ENCODE measurements at places on chromosomes 7 and 10.

DNA sequence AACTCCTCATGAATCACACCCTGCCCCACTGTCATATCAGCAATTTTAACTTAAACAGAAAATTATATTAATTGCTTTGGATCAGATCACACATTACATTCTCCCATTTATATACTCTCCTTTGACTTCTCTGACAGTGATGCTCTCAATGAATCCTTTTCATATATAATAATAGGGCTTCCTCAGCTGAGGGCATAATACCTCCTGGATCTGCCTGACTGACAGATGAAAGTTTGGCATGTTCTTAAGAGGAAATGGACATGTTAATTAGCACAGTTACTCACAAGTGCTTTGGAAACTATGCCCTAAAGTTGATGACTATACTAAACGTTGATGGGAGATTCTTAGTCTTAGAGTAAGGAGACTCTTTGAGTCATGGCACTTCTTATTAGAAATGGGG lies 478.2 kb upstream of the LRRN3 start:
- no peak for DNase-seq

DNA sequence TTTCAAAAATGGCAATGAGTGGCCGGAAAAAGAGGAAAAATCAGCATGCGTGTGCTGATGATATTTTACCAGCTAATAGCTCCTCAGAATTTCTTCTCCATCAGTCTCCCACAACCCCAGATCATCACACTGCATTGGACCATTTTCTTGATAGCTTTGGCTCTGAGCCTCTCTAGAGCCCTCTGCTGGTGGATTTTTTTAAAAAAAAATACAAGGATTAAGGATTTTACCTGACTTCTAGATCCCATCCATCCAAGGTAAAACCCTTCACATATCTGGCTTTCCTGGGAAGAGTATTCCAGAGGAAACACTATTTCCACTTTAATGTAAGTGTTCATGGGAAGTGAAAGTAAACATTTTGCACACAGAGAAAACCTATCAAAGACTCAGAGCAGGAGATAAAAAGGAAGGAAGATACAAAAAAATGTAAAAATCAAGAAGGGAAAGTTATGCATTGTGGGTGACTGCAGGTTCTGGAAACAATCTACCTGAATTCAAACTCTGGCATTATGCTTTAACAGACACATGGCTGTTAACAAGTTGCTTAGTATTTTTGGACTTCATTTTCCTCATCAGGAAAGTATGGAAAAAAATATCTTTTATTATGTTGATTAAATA lies 380.9 kb downstream of the LRRTM3 start:
- peak; percentile 1 for DNase-seq

DNA sequence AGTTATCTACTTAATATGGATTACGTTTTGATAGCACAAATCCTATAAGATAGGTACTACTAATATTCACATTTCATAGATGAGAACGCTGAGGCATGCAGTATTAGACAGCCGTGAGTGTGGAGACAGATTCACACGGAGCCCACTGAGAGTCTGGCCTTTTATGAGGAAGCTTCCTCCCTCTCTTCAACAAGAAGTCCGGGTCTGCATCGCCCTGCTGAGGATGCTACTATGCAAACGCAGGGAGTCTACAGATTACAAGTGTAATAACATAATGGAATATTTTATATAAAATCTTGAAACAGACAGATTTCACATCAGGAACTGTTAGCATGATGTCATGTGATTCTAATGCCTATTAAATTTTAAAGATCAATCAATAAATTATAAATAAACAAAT lies 255.9 kb upstream of the GLI3 start:
- no peak for DNase-seq

DNA sequence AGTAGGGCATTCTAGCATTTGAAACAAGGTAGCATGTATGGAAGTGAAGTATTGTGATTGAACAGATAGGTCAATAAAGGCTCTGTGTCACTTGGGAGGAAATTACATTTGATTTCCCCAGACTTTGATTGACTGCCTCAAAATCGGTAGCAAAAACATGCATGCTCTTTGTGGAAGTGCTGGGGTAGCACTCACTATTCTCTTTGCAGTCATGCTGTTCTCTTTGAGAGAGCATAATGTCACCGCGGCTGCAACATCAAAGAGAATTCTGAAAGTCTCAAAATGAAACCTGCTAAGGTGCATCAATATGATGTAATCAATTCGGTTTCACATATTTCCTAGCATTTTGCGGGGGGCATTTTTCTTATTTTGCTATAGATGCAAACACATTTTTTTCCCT lies 64.2 kb downstream of the ARMC3 start:
- DNase-seq, result peak; percentile 15

GRCh38 chr7:46198701-46199100 lies 277.6 kb upstream of the IGFBP3 start:
- no peak for DNase-seq

GRCh38 chr7:116862951-116863670 lies 724 bp downstream of the CAPZA2 start:
- DNase-seq, result peak; percentile 14

DNA sequence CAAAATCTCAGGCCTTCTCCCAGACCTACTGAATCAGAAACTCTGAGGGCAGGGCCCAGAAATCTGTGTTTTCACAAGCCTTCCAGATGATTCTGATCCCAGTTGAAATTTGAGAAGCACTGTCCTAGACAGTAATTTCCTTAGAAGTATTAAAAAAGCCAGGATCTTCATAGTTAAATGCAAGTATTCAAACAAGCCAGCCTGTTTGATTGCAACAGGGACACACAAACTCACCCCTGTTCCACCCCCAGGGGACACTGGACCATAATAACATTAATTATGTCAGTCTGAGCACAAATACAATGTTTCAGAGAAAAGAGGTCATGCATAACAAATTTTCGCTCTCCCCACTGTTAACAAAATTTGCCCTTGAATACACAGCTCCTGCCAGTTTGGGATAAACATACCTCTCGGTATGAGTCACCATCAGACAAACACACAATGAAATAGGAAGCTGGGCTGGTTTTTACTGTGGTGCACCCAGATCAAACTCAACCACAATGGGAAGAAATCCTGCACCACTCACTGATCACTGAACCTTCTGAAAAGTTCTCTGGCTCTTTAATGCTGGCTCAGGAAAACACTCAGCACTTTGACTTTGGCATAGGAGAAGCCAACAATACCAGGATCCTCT lies 34.3 kb downstream of the ABLIM1 start:
- no peak for DNase-seq

DNA sequence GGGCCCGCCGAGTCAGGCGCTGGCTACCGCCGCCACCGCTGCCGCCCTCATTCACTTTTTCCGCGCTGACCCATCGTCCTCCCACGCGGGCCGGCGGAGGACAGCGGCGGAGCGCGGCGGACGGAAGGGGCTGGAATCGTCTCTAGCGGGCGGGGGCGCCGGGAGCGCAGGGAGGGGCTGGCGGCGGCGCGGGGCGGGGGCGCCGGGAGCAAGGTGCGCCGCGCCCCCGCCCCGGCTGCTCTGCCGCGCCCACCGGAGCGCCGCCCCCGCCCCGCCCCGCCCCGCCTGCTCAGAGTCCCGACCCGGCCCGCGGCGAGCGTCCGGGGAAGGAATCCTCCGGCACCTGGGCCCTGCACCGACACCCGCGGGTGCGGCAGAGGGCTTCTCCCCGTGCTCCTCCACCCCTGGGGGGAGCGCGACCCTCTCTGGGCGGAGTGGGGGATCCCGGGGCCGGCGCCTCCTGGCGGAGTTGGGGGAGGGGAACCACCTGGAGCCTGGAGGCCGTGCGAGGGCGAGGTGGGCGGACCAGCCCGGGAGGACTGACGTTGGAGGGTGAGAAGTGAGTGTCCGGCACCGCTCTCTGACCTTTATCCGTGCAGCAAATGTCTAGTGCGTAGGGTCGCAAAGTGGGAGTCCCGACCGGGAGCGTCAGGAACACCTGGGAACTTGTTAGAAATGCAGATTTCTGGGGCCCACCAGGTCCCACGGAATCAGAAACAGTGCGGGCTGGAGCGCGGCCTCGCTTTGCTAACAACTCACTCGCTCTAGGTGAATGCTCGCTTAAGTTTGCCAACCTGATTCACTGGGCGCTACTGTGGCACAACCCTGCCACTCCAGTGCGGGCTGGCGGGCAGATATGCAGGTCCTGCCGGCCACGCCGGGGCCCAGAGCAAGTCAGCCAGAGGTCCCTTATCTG lies at the start of gene COBL:
TSS of gene COBL (minus strand) at position 144 of the 916 bp plus-strand sequence. CDS start 176 bp downstream, outside the sequence.
- no peak for DNase-seq
